NCI-H1436 (cell line): ENCODE measurements at places on chromosomes 1 and 21.

DNA sequence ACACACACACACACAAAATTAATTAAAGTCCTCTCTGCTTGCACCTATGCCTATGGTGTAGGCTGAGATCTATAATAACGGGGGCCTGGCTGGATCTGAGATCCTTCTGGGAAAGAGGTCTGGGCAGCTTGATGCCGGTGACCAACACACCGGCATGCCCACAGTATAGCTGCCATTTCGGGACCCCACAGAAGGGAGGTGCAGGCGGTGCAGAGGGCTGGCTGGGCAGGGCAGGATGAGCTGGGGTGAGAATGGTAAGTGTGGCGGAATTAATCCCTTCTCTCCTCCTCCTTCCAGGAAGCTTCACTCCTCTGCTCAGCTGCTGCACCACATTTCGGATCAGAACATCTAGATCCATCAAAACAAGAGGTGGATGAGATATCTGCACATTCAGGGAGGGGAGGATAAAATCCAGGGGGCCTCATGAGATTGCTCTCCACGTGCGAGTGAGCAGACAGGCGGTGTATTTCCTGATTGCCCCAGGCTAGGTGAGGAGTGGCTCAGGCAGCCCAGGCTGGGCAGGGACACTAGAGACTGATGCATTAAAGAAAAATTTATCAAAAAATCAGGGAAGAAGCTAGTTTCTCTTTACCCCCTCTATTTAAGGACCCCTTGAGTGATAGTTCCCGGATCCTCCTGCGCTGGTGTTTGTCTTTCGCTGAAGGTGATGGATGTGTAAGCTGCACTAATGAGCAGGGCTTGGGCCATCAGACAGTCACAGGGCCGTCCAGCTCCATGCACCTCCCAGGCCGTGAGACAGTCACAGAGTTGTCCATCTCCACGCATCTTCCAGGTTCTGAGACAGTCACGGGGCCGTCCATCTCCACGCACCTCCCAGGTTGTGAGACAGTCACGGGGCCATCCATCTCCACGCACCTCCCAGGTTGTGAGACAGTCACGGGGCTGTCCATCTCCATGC lies 449.9 kb downstream of the PTPRU start:
- DNase-seq: no peak

DNA sequence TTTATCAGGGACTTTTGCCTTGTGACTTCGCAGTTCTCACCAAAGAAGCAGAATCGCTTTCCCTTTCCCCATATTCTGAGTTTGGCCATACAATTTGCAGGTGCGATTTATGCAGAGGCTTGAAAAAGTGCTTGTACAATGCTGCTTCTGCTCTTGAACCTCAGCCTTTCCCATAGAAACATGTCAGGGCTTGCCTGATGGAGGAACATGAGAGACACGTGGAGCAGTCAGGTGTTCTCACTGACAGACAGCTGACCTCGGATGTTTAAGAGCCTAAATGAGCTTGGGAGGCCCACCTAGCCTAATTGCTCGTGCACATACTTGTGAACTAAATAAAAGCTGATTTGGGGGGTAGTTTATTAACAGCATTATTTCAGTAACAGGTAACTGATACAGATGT lies 290.0 kb downstream of the S1PR1 start:
- DNase-seq: no peak

DNA sequence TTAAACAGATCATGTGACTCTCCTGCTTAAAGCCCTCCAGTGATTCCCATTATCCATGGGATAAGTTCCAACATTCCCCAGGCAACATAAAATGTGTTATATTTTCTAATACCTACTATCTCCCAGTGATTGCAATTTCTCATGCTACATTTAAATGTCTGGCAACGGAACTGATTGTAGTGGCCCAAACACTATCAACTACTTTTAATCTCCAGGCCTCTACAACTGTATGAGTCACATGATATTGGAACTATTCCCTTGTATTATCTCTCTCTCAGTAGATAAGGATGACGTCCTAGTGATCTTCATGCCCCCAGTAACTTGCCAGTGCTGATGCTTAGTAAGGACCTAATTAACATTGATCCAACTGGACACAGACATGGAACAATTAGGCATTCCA lies 49.9 kb downstream of the ERICH3 start:
- no peak for DNase-seq

GRCh38 chr21:32739946-32740345 lies 12.1 kb upstream of the SYNJ1 start:
- DNase-seq: no peak

DNA sequence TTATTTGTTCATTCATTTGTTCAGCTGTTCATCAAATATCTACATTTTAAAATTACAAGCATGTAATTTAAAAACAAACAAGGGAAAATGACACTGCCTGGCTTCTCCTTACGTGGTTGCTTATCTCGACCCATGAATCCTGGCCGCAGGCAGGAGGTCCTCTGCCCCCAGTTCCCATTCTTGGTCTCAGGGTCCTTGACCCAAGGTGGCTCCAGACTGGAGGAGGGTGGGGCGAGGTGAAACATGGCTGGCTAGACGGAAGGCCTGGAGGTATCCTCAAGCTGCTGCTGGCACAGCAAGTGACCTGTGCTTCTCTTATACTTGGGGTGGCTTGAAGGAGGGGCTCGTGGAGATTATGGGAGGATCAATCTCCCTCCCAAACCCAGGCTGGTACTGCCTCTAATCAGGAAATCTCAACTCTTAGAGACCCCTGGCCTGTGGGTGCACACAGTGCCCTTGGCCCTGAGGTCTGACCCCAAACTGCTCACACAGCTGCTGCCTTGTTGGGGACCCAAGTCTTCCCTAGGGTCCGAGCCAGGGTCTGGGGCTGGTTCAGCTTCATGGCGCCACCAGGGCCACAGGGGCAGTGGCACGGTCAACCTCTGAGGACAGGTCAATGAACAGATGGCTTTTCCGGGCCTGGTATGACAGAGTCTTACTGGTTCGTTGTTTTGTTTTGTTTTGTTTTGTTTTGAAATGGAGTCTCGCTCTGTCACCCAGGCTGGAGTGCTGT lies 63.7 kb downstream of the SCCPDH start:
- no peak for DNase-seq

DNA sequence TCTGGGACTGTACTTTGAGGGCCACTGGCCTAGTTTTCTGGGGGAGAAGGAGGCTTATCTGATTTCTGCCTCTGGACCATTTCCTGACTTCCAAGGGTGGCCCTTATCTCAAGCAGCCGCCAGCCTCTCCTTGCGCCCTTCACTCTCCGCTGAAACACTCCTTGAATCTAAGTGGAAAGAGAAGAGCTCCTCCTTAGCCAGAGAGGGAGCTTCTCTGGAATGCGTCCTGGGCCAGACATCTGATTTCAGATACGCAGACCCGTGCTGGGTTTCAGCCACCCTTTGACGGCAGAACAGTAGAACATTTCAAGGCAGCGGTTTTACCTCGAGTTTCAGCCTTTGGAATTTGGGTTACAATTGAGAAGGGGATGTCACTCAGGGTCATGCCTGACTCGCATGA lies 308.0 kb downstream of the CAMTA1 start:
- no peak for DNase-seq

- DNase-seq: peak; percentile 24
Measured at GRCh38 chr1:217135569-217135915, 412.3 kb upstream of the ESRRG start.

DNA sequence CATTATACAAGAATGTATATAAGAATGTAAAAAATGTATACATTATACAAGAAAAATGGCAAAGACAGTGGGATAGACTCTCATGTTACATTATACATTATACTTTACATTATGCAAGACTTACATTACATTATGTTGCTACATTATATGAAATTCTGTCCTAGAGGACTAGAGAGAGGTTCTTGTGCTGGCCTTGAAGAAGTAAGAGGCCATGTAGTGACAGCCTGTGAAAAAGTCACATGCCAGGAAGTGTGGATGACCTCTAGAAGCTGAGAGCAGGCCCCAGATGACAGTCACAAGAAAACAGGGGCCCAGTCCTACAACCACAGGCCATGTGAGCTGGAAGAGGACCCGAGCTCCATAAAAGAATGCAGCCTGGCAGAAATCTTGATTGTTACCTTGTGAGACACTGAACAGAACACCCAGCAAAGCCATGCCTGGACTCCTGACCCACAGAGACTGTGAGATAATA lies 30.5 kb upstream of the AHCYL1 start:
- DNase-seq: no peak

- no peak for DNase-seq
Measured at GRCh38 chr1:9120312-9120958, 8.5 kb downstream of the GPR157 start.

- DNase-seq: no peak
Measured at GRCh38 chr1:227192163-227192562, 126.1 kb downstream of the CDC42BPA start.
